Fibroblast of pulmonary artery (primary cell): ENCODE measurements at places on chromosomes 11 and 22.

DNA sequence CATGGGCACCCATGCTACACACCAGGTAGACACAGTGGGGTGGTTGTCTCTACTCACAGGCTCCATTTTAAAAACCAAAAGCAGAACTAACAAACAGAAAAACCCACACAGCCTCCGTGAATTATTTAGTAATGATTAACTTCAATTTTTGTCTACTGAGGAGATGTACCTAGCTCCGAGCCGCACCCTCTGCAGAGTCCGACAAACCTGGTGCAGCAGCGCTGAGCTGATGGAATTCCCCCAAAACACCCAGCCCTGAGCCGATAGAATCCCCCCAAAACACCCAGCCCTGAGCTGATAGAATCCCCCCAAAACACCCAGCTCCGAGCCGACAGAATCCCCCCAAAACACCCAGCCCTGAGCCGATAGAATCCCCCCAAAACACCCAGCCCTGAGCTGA, 927.0 kb downstream of the BRD1 start:
- DNase-seq = no peak

GRCh38 chr22:39234867-39235687, 9.7 kb downstream of the PDGFB start:
- no peak for DNase-seq

GRCh38 chr11:62193952-62194351, 3.9 kb downstream of the SCGB1D1 start:
- DNase-seq = peak; percentile 11

DNA sequence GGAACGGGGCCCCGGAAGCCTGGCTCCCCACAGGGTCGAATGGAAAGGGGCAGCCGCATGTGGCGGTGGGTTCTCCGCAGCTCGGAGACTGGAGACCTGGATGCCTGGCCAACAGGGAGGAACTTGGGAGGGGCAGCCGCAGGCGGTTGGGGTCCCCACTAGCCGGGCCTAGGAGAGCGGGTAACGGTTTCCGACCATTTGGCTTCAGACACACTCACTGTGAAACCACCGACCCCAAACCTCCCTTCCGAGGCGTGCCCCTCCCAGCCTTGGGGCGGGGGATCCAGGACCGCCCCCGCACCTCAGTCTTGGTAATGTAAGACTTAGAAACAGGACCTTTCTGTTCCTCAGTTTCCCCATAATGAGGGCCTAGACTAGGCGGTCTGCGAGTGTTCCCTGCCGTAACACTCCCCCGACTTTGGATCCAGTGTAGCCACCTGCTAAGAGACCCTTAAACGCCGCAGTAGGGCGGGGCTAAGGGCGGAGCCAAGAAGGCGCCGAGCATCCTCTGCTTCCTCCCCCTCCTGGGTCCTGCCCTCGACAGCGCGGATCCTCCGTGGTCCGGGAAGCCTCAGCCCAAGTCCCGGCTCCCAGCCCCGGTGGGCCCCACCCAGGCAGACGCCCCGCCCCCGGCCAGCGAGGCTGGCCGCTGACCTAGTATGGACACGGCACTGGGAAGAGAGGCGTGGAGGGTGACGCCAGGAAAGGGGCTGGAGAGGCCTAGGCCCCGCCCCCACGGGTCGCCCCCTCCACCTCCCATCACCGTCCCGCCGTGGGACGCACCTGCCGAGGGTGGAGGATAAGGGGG, 1.8 kb upstream of the RASGRP2 start:
- peak; percentile 36 for DNase-seq

DNA sequence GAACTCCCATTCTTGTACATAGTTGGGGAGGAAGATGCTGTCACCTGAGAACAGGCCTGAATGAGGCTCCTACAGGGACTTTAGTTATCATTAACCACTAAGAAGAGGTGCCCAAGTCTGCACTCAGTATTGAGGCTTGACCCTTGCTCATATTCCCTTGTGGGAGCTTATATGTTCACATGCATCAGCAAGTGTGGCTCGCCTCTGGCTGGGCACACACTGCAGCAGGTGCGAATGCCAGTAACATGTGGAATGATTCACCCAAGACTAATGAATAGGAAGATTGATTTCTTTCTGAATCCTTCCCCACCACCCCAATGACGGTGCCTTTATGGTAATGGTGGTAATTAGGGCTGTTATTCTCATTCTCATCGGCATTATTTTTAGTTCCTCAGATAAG, 127.3 kb downstream of the FEZ1 start:
- DNase-seq = no peak

- peak; percentile 59 for DNase-seq
Observed at GRCh38 chr22:50271519-50271970, 1.4 kb upstream of the MAPK11 start.

GRCh38 chr11:74679513-74679865, 51.7 kb downstream of the CHRDL2 start:
- DNase-seq = no peak

DNA sequence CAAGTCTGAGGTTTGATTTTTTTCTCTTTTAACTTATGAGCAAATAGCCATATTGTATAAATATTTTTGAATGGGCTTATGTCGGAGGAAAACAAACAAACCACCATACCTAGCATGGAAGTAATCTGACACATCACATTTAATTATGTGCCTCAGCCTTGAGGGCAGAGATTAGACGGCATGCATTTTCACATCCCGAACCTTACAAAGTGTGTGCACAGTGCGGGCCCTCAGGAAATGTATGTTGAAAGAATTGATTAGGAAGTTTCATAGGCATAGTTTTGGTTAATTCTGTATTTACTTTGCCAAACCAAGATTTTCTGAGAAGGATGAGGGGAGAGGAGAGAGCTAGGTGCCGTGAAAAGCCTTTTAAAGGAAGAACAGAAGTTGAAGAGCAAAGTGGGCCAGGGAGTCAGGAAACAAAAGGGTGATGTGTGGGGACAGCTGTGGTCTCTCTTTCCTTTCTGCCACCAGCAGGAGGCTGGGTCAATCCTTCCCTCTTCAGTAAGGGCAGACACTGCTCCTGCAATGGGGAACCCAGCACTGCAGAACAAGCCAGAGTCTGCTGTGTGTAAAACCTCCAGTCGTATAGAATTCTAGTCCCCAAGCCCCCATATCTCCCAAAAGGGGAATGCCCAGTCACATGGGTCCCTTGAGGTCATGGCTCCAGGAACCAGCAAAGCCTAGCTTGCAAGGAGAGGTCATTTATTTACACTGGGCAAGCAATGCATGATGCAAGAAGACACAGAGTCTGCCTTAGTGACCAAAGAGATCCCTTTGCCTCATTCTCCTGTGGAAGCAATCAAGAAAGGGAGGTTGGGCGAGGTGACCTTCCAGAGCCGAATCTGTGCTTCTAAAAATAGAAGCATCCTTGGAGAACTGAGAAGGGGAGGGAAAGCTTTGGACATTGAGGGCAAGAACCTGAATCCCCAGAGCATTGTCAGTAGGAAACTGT, 71.1 kb upstream of the OLFML1 start:
- DNase-seq = no peak

DNA sequence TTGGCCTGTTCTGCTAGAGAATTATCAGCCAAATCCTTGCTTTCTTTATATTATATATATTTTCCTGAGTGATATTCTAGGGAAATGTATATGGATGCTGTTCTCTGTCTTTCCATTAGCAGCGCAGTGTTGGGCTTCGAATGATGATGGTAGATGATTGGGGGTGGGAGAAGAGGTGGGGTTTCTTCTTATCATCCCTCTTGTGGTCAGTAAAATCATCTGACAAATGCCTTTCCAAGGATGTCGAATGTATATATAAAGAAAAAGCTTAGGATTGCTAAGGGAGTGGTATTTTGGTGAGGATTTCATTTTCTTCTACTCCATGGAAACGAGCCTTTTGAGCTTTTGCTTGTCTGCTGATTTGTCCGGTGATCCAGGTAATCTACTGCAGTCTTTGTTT, 48.9 kb downstream of the ARHGEF12 start:
- DNase-seq = no peak

DNA sequence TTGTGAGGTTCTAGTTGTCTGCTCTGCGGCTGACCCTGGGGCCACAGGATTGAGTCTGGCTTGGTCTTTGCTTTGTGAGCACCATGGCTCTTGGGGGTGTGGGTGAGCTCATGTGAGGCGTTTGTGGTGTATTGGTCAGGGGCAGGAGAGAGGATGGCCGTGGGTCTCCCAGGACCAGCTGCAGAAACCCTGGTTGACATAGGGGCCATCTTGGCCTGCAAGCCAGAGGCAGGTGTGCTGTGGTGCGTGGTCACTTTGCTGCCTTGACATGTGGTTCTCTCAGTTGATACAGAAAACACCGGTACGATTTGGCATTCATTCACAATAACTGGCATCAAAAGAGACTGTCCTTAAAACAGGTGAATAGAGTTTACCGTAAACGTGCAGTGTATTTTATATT, 11.3 kb downstream of the PHRF1 start:
- no peak for DNase-seq

DNA sequence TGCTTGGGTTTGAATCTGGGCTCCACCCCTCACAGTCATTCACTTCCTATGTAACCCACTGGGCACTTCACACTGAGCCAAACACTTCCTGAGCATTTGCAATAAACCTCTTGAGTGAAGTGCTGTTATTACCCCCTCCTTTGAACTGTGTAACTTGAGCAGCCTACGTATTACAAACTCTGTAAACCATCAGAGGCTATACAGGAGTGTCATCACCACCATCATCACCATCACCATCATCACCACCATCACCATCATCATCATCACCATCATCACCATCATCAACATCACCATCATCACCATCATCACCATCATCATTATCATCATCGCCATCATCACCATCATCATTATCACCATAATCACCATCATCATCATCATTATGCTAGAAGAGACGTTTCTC, 18.4 kb downstream of the RTL6 start:
- no peak for DNase-seq

GRCh38 chr11:56916587-56916986, 72.1 kb upstream of the OR5AK2 start:
- no peak for DNase-seq

- DNase-seq = peak; percentile 82
Observed at GRCh38 chr11:61962213-61963015, 5.0 kb downstream of the FTH1 start.

- DNase-seq = peak; percentile 55
Observed at GRCh38 chr11:13338427-13339069, 61.0 kb downstream of the BMAL1 start.

DNA sequence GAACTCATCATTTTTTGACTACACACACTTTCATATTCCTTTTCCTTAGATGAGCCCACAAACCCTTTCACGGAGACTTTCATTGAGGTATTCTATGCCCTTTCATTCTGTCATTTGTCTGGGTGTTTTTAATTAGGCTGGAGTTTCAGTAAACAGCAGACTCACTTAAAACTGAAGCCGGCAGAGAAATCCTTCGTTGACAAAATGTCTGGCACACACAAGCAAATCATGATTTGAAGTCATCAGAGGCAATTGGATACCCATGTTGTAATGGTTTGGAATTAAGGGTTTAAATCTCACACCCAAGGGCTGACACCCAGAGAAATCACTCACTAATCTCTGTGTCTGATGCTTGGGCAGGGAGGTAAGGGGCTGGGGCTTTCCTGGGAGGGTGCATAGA, 127.1 kb downstream of the EHF start:
- DNase-seq = no peak
